CD4-positive, alpha-beta T cell treated with Interleukin-2 at 100 ng/mL for 4 hours (primary cell): ENCODE measurements at places on chromosomes 4 and X.

GRCh38 chrX:35743331-35743730 lies 54.8 kb upstream of the MAGEB16 start:
- no peak for DNase-seq

GRCh38 chr4:177441061-177441802 lies 1.0 kb downstream of the AGA start:
- peak; percentile 19 for DNase-seq

DNA sequence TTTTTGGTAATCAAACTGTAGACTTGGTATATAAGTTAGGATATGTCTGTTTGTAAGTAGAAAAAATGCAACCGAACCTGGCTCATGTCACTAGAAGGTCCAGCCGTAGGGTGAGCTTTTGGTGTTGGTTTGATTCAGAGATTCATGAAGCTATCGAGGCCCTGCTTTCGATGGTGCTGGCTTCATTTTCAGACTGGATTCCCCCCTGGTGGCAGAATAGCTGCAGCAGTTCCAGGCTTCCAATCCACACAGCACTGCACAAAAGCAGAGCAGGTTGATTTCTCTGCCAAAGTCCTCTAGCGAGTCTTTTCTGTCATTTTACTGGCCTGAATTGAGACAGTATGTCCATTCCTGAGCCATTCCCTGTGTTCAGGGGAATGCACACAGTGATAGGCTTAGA lies 33.1 kb downstream of the PDK3 start:
- DNase-seq, result peak; percentile 37

DNA sequence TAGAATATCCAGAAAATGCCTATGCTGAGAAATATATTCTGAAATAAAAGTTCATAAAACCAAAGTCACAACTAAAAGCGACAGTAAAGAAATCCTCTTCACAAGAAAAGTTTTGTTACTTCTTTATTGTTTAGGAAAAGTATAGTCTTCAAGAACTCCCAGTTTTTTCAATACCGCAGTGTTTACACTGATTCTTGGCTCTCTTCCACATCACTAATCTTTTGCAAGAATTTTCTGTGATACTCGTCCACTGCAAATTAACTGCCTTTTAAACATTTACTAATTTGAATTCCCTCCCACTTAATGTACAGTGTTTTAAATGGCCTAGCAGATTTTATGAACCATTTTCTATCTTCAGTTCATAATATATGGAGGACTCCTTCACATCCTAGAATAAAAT lies 65.1 kb downstream of the HPGDS start:
- no peak for DNase-seq
